ENCODE measurements at places on chromosomes 1 and 21.
A peak's percentile ranks its signal among the peaks of the same experiment; 100 is the strongest.

GRCh38 chr1:163191301-163191700 lies 11.4 kb downstream of the RGS5 start:
- no peak for DNase-seq

- no peak for DNase-seq
Observed at GRCh38 chr1:170685166-170685565, 21.2 kb downstream of the PRRX1 start.

DNA sequence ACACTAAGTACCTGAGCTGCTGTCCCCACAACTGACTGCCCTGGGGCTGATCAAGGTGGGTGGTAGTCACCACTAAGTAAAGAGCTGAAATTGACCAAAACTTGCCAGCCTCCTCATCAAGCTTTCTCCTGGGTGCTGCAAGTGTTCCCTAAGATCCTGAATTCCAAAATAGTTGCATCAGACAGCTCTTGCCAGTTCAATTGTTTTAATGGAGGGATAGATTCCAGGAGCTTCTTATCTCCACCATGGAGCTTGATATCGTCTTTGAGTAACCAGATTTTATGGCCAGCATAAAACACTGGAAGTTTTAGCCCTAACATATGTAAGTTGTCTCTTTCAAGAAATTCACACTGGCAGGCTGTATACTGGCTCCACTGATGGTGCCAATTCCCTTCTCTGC lies 90.3 kb downstream of the NID1 start:
- DNase-seq = no peak

DNA sequence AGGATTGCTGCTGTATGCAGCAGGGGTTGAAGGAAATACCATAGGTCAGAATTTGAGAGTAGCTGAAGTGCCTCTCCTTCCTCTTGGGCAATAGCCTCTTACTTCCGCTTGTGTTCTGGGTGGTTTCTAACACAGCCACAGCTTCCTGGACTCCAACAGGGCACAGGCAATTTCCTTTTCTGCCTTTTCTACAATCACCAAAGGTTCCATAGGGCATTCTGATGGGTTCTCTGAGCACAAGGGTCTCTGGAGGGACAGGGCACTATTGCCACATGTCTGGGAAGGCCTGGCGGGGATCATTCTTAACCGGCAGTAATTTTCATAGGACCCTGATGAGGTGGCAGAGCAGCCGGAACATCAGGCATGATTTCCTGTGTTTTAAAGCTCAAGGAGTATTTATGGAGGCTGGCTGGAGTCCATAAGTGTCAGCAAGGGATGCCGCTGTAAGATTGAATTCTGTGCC lies 5.5 kb upstream of the AGTRAP start:
- DNase-seq = no peak

DNA sequence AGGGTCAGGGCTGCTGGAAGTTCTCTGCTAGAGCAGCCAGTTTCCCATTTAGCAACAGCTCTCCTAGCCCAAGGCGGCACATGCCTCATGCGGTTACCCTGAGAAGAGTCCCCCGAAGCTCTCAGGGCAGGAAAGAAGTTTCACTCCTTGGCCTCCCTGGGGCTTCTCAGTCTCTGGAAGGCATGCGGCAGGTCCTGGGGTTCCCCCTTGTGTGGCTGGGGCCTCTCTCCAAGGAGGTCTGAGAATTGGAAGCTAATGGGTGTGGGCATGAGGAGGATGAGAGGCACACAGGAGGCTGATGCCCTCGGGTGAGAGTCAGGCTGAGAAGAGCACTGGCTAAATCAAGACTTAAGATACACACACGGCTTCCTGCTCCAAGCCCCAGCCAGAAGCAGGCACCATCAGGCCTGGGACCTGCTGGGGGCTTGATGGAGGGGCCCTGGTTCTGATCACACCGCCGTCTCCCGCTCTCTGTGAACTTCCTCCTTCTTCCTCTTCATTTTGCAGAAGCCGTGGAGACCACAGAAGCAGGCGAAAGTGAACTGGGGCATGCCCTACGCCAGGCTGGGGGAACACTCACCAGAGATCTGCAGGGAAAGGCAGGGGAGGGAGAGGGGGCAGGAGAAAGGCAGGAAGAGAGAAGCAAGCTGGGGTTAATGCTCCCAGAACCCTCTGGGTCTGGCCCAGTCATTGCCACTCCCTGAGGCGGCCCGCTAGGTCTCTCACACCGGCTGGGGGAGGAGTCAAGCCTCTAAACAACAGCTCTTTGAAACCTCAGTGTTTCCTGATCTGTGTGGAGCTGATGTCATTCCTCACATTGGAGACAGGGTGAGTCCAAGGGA lies 15.1 kb downstream of the BLACAT1 start:
- peak; percentile 28 for DNase-seq

GRCh38 chr1:19533626-19534025 lies 48.3 kb upstream of the CAPZB start:
- DNase-seq = no peak

DNA sequence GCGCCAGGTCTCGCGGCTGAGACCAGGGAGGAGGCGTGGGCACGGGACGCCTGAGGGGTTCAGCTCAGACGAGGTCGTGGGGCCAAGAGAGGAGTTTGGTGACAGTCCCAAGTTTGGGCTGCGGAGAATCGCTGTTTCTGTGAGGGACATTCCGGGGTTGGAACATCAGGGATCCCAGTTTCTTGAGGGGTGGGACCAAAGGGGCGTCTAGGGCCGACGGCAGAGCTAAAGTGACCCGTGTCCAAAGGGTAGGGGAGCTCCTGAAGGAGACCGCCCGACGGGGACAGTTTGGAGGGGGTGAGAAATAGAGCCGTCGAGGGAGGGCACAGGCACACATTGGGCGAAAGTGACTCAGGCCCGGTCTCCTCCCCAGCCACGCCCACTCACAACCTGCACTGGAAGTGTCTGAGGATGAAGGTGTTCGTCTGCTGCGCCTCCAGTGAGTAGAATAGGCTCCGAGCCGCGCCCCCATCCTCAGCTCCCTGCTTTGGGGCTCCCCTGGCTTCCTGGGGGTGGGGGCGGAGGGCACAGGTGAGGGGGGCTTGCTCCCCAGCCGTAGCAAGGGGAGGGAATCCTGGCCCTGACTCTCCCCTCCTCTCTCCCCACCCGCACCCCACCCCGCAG lies 7.0 kb downstream of the EFNA3 start:
- peak; percentile 59 for DNase-seq

- DNase-seq = no peak
Observed at GRCh38 chr1:177190308-177190970, 19.7 kb downstream of the BRINP2 start.

GRCh38 chr1:172647110-172647564 lies 11.8 kb upstream of the FASLG start:
- DNase-seq = no peak

GRCh38 chr1:115654125-115654524 lies 12.4 kb downstream of the VANGL1 start:
- no peak for DNase-seq

GRCh38 chr1:219967361-219967760 lies 39.0 kb upstream of the SLC30A10 start:
- no peak for DNase-seq

GRCh38 chr1:38062361-38063288 lies 16.0 kb upstream of the POU3F1 start:
- DNase-seq = no peak

GRCh38 chr1:70718086-70718630 lies 307.1 kb downstream of the CTH start:
- no peak for DNase-seq

GRCh38 chr1:109151146-109151990 lies 37.5 kb downstream of the ELAPOR1 start:
- DNase-seq = no peak

DNA sequence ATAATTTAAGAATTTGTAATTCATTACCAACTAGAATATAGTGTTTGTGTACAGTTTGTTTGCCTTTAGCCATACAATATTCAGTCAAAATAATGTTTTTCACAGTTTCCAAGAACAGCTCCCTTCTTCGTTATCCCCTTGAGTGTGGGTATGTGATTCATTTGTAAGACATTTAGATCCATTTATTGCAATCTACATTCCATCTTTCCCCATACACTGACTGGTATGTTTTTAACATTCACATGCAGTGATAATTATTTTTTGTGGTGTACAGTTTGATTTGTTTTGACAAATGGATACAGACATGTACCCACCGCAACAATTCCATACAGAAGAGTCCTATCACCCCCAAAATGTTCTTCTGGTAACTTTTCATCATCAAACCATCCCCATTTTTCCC lies 589.1 kb upstream of the ADAMTS5 start:
- DNase-seq = no peak

DNA sequence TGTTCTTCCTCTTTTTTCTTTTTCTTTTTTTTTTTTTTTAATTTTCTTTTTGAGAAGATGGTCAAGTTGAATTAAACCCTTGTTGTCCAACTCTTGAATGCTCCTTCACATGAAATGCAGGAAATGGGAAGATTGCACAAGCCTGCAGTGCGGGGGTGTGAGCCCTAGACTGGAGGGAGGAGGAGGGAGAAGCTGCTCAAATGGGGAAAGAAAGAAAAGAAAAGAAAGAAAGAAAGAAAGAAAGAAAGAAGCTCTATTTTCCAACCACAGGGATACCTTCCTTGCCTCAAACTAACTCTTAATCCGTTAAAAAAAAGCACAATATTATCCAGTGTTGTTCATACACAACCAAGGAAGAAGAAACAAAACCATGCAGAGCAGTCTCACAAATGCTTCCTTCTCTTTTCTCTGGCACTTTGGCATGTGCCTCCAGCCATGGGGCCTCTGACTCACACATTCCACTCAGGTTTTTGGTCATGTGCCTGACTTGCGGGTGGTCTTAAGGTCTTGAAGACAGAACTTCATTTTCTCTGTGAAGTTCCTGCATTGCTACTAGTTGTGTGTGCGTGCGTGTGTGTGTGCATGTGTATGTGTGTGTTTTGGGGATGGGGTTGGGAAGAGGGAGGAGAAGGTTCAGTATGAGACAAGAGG lies 276.1 kb downstream of the RPS6KC1 start:
- no peak for DNase-seq

GRCh38 chr1:226654046-226654667 lies 84.9 kb downstream of the ITPKB start:
- no peak for DNase-seq

GRCh38 chr21:25424048-25424447 lies 183.2 kb downstream of the MRPL39 start:
- DNase-seq = no peak

DNA sequence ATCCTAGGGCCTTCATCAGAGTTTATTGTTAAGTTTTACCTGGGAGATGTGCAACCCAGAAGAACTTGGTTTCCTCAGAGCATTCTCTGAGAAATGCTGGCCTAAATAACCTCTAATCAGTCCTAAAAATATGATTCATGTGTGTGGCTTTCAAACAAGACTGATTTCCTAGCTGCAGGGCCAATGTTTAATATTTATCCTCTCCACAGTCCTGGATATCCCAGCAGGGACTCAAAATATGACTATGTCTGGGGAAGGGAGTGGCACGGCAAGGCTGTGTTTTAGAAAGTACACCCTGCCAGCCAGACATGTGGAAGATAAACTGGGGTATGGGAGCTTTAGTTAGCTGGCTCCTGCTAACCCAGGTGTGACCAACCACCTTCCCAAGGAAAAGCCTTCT lies 26.3 kb downstream of the PLPP3 start:
- DNase-seq = no peak

All from stimulated activated naive B cell treated with anti-CD40 and anti-IgM and Interleukin-4, amounts not matched to agents 10 μg/mL and 1 μg/mL and 100 μg/mL, for 72 hours (primary cell).